ENCODE measurements at places on chromosomes 1 and 21. TPM values are rescaled to one million over a fixed set of nuclear protein-coding genes. Genes with fewer than 3 reads are reported as not detected.
A peak's percentile ranks its signal among the peaks of the same experiment; 100 is the strongest.

DNA sequence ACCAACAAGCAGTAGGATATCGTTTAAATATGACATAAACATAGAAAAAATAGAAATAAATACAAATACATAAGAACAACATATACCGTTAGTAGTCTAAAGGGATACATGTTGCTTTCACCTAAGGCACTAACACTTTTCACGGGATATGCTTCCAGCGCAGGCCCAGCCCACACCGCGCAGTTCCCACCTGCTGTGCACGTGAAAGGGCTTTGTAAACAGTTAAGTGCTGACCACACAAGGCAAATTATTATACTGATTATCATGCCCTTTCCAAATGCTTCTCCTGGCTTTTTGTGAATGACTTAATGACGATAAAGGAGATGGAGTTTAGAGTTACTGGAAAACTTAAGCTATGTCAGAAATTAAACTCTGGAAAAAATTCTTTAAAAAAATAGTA, 11.3 kb upstream of the IL22RA1 start:
- no peak for DNase-seq

DNA sequence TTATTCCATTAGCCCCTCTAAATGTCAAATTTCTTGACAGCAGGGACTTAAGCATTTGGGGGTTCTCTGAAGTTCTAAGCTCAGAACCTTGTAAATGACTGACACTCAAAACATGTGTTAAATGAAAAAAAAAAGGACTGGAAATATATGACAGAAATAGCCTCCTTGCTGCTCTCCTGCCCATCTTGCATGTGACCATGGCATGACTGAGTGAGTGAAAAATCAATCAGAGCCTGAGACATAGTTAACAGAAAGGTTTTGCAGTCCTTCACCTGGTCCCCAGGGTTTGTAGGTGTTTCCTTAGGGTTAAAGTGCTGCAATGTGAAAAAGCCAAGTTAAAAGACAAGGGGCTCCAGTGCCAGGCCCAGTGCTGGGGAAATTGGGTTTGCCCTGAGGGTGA, 168.1 kb downstream of the ZBTB18 start:
- DNase-seq: no peak

The NMNAT2 gene
- 2.9 TPM for total RNA-seq

DNA sequence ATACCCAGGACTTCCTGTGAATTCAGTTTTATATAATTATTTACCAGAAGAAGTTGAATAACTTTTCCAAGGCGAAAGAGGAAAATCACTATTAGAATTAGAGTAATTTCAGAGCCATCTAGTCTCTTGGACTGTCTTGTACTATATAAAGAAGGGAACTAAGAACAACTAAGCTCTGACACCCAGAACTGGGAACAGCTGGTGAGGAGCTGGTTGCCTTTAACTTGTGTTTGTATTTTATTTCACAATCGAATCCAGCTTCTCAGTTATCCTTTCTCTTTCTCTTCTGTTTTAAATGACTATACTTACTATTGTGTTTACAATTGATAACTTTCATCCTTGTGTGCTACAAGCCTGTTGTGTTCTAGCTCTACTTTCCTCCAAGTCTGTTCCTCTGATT, 8.4 kb downstream of the SNX27 start:
- DNase-seq: peak; percentile 52

GRCh38 chr1:174451408-174451807, 3.6 kb downstream of the GPR52 start:
- no peak for DNase-seq

DNA sequence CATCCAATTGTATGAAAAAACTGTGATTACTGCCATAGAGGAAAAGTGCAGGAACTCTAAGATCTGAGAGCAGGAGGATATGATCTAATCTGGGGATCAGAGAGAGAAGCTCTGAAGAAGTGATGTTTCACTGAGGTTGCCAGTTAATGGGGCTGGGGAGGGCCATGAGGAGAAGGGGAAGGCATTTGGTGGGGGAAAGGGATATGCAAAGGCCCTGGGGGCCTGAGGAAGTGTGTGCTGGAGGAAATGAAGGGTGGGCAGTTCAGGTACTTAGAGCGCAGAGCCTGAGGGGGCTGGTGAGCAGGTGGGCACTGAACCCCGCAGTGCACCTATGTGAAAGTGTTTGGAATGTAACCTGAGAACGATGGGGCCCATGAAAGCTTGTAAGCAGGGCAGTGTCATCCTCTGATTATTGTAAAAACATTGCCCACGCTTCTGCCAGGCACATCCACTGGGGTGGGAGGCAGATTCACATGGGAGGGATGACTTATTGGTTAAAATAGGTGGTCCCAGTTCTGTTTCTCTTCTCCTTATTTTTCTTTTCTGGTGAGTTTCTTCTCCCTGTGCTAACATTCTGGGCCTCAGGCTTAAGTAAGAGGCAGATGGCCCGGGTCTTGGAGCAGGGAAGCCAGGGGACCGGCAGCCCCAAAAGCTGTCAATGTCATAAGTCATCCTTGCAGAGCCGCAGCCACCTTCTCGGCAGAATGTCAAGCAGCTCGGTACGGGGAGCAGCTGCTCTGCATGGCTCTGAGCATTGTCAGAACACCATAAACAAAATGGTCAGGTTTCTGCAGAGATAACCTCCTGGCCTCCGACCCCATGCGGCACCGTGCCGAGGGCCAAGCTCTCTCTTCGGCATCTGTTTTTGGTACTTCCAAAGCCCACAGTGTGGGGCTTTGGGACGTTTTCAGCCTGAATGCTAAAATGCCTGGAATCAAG, 492.0 kb upstream of the VAMP3 start:
- no peak for DNase-seq

The LDLRAD1 gene
- 0.72 TPM for total RNA-seq

DNA sequence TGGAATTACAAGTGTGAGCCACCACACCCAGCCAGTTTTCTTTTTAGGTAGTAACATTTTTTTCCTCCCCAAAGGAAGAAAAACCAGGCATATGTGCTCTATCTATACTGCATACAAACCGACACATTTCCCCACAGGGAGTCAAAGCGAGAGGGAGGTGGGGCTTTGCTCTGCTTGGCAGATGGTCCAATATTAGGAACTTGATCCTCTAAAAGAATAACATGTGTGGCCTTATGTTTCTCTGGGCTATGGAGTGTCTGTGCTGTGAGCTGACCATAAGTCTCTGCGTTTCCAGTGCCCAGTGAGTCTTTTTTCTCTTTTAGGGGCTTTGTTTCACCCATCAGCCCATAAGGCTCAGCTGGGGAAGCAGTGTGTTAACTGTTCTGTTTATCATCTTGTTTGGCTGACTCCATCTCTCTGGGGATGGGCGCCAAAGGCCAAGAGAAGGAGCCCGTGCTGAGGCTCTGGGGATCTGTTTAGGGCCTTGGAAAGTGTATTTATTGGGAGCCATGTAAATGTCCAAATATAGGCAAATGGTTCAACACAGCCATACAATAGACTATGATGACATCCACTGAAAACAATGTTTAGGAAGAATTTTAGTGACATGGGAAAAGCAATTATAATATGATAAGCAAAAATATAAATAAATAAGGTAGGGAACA, 20.2 kb downstream of the LMOD1 start:
- peak; percentile 87 for DNase-seq

The TCP10L gene
- total RNA-seq: not detected

DNA sequence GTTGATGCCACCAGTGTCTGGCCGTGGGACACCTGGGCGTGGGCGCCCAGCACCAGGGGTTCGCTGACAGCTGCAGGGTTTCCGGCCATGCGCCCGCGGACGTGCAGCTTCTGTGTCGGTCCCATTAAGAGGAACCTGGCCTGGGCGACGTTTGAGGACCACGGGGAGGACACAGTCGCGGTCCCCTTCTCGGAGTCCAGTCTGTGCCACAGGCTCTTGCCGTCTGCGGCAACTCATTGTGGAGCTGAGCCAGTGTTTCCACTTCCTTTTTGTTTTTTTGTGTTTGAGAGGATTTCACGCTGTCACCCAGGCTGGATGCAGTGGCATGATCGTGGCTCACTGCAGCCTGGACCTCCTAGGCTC, 1.6 kb upstream of the C1orf159 start:
- DNase-seq: no peak

The TFF3 gene
- total RNA-seq: 0.48 TPM

GRCh38 chr1:81312272-81312754, 488.4 kb upstream of the ADGRL2 start:
- DNase-seq: no peak

GRCh38 chr1:22449636-22450035, 2.0 kb upstream of the ZBTB40 start:
- no peak for DNase-seq

GRCh38 chr1:201678264-201679101, 139.6 kb downstream of the NAV1 start:
- DNase-seq: no peak

GRCh38 chr21:43929217-43929971, 64.4 kb downstream of the AGPAT3 start:
- DNase-seq: no peak

DNA sequence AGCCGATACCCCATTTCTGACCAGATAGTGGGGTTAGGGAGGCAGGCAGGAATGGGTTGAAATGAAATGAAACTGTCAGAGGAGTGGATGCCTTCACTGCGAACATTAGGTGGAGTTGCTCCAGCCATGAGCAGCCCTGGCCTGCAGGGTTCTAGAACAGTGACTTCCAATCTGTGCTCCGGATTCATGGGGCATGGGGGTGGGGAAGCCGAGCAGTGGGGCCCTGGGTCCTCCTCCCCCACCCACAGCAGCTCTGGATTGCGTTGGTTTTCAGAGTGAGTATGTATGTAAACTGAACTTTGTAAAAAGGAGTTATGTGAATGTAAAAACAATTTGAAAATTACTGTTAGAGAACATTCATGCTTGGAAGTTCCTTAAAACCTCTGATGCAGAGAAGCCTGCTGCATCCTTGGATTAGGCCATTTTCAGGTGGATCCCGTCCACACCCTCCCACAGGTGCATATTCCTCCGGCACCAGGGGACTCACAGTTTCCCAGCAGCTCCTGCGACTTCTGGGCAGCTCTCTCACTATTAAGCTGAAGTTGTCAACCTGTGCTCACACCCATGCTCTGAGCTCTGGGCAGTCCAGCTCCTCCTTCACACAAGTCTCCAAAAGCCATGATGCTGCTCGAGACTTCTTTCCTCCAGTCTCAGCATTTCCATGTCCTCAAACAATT, 54.4 kb upstream of the EDN2 start:
- DNase-seq: no peak

GRCh38 chr1:119903443-119903835, 7.1 kb upstream of the ADAM30 start:
- DNase-seq: no peak

The SLC9C2 gene
- 1.7 TPM for total RNA-seq

GRCh38 chr1:19205845-19206244, 4.2 kb downstream of the UBR4 start:
- DNase-seq: peak; percentile 36

The MMP23B gene
- total RNA-seq: 249 TPM

The S100B gene
- not detected for total RNA-seq

DNA sequence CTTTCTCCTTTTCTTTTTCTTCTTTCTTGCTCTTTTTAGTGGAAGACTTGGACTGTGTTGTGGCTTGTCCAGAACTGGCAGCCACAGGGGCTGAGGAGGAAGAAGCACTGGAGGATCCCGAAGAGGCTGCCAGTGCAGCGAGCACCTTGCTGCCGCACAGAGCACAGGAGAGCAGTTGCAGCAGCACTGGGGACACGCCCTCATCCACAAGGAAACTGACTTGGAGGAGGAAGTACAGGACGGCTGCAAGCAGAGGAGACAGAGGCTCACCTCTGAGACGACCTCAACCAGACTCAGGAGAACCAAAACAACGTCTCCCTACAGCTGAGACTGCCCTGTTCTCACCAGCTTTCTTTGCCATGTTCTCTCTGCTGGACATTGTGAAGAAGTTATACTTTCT, 88.9 kb downstream of the UBR4 start:
- DNase-seq: no peak

DNA sequence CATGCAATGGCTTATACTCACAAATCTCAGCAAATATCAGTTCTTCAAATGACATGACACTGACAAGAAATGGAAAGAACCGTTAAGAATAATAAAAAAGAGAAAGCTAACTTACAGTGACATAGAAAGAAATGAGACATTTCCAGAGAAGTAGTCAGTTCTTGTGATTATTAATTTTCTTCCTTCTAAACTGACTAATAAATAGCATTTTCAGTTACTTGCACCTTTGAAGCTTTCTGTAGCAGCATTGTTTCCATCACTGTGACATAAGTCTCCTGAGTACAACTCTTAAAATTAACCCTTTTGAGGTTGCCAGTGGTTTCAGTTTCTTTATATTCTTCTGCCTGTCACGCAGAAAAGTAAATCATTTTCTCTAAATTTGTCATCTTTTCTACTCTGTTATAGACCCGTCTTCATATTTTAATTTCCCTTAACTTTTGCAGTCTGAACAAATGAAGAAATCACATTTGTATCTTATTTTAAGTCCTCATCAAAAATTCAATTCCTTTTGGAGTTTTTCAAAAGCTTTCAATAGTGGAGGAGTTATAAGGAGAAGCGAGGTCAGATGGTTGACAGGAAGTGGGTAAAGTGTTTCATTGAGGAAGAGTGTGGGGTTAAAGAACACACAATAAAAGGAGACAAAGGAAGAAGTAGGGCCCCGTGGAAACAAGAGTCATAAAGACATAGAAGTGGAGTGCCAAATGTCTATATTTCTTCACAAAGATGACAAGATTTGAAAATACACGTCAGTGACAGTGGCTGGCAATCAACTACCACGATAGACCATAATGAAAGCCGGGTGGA, 57.9 kb upstream of the S1PR1 start:
- DNase-seq: no peak

GRCh38 chr1:36835017-36835695, 199.2 kb downstream of the GRIK3 start:
- DNase-seq: no peak

DNA sequence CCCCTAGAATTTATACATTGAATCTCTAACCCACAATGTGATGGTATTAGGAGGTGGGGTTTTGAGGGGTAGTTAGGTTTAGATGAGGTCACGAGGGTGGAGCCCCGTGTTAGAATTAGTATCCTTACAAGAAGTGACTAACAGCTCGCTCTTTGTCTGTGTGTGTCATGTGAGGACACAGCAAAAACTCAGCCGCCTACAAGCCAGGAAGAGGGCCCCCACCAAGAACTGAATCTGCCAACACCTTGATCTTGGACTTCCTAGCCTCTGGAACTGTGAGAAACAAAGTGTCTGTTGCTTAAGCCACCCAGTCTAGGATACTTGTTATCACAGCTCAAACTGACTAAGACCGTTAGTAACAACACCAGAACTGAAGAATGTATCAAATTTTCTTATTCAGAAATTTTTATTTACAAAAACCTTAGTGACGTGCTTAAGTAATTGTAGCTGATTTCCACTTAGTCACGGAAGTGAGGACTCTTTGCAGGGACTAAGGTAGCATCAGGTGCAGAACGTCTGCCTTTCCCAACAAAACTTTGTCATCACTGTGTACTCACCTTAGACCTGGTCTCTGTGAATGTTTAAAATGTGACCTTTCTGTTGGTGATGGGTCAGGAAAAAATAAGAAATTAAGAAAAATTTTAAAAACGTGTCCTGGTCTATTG, 24.5 kb upstream of the LRRC8C start:
- no peak for DNase-seq

GRCh38 chr1:210445931-210446330, 117.2 kb downstream of the HHAT start:
- DNase-seq: no peak

- no peak for DNase-seq
Observed at GRCh38 chr1:157090771-157091170, 8.8 kb downstream of the ETV3L start.

GRCh38 chr1:9399510-9400424, 107.1 kb downstream of the SPSB1 start:
- DNase-seq: no peak

Measured in umbilical cord (tissue), 2 donors.